Stimulated activated CD8-positive, alpha-beta memory T cell treated with anti-CD3 and anti-CD28 coated beads, Interleukin-4, amount 100 ng/mL, for 4 hours (primary cell): ENCODE measurements at places on chromosomes 16 and 17.

- DNase-seq, result no peak
Measured at GRCh38 chr16:82699260-82699659, 72.5 kb downstream of the CDH13 start.

- no peak for DNase-seq
Measured at GRCh38 chr16:75304521-75305363, 53.3 kb upstream of the BCAR1 start.

GRCh38 chr17:78764871-78765270 is 17.2 kb downstream of the CYTH1 start:
- DNase-seq, result no peak

DNA sequence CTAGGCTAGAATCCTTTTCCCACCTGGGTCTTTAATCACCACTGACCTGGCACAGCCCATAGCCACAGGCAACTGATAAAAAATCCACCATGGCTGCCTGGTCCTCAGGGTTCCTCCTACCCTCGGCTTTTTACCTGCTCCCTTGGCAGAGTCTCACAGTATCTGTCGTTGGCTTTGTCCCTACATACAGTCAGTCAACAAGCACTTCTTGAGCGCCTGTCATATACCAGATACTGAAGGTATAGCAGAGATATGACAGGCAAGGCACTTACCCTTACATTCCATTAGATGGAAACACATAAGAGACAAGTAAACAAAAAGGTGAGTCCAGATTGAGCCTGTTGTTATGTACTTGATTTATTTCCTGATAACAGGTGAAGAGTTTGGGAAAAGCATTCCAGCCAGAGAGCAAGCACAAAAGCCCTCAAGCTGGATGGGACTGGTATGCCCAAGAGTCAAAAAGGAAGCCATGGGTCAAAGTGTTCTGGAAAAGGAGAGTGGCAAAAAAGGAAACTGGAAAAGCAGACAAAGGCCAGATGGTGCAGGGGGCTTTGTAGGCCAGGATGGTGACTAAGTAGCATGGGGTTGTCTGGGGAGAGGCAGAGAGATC is 247.0 kb downstream of the CHD9NB start:
- DNase-seq, result no peak

DNA sequence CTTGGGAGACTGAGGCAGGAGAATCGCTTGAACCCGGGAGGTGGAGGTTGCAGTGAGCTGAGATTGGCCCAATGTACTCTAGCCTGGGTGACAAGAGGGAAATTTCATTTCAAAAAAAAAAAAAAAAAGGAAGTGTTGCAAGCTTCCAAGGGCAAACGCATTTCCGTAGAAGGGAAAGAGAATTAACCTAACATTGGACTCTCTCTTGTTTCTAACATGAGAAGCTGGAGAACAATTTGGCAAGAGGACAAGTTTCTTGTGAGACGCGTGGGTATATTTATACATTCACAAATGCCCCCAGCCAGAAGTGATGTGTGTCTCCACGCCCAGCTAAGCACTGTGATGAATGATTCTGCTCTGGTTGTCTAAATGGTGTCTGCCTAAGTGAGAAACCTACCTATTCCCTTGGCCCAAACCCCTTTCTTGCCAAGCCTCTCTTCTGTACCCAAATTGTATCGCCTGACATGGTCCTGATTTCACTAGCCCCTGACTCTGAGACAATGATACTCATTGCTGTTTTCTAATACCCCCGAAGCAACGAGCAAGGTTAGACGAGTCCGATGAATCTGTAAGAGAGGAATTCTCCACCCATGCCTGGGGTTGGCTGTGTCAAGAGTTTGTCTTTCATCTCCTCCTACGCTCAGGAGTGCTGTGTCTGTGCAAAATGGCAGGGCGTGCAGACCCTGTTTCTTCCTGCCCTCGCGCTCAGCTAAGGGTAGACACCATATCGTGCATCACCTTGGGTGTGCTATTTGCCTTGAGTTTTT is 14.2 kb upstream of the ST6GALNAC2 start:
- no peak for DNase-seq

DNA sequence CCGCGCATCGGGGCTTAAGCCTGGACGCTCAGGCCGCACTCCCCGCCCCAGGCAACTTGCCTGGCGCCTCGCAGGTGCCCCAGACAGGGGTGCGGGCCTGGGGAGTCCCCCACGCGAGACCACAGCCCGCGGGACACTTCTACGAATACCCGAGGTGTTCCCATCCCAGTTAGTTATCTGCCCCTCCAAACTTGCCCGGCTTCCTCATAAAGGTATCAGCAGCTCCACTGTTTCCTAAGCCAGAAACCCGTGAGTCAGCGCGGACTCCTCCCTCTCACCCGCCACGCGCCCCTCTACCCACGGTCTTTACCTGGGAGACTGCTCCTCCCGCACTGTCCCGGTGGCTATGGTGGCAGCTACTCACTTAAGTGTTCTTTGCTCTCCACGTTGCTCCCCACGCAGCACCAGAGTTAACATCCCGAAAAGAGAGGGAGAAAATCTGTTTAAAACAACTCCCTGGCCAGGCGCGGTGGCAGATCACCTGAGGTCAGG is 1.0 kb upstream of the CREBBP start:
- DNase-seq, result no peak
